ENCODE measurements at places on chromosomes 7 and 10. TPM values are rescaled to one million over a fixed set of nuclear protein-coding genes. Genes with fewer than 3 reads are reported as not detected.

DNA sequence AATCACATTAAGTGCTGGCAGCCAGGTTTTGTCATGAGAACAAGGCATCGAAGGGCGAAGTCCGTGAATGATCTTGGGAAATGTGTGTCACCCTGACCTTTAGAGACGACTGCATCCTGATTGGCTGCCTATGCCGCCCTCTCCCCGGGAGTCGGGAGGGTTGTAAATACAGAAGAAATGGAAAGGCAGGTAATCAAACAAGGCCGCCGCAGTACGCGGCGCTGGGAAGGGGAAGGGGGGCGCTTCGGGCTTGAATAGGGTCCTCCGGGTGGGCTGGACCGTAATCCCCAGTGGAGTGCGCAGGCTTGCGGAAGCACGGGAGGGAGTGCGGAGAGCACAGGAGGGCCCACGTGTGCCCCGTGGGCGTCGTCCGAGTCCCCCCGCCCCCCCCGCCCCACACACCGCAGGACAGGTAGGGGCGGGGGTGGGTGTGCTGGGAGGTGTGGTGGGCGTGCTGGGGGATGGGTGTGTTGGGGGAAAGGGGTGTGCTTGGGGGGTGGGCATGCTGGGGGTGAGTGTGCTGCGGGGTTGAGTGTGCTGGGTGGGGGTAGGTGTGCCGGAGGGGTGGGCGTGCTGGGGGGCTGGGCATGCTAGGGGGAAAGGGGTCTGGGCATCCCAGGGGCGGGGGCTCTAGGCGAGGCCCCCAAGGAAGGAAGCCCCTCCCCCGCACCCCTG, 169.4 kb downstream of the ARHGAP12 start:
- DNase-seq: peak; percentile 54

GRCh38 chr10:14772399-14772798, 2.3 kb downstream of the FAM107B start:
- no peak for DNase-seq

Gene CALML5
- polyA plus RNA-seq: not detected

DNA sequence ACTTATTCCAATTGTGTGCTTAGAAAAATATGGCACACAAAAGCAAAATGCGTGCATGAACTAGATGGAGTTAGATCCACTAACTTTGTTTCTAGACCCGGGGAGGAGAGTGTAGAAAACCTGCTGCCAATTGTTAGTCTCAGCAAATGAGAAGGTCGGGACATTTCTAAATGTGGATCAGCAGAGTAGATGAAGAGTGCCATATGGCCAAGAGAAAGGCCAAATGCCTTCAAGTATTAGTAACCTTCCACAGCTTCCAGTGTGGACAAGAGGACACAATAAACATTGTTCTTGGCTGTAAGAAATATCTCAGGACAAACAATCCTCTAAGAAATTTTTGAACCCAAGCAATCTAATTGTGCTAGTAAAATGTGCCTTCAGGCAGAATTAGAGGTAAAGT, 690.3 kb downstream of the REEP3 start:
- DNase-seq: no peak

Gene BRAF
- 26.4 TPM for polyA plus RNA-seq

DNA sequence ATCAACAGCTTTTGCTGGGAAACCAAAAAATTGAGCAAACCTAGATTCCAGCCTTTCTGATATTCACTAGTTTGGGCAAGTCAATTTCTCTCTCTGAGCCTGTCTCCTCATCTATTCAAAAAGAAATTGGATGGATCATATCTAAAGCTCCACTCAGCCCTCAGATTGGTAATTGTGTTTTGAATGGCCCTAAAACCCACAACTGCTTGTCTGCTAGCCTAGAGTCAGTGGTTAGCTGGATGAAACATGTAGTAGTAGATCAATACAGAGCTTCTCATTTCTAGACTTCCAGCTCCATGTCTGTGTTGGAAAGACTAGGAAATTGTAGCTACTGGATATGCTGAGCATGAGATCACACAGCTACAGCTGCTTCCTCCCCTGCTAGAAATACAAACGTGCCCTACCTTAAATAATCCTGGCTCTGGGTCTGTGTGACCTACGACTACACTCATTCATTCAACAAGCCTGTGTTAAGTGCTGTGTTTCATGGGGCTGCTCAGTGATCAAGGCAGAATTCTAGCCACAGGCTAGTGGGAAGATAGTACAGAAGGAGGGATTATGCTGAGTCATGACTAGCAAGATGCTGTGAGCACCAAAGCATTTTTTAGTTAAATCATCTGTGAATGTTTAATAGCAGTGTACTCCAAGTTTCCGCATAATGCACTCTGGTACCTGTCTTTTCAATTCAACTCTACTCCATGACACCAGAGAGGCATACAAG, 15.7 kb downstream of the DNTT start:
- no peak for DNase-seq

GRCh38 chr10:88926566-88927415, 25.8 kb downstream of the ACTA2 start:
- no peak for DNase-seq

DNA sequence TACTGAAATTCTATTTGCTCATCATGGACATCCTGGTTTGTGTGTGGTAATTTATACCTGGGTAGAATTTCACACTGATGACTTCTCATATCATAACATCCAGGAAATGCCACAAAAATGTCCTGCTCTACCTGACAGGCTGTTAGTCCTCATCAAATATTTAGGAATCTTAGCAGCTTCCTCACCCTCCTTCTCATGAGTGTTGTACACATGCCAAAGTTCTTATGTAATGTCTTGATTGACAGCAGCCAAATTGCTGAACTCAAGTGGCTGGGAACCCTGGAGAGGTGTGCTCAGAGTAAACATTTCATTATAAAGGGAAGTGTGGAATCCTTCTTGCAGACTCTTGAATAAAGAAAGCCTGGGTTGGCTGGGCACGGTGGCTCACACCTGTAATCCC, 8.9 kb downstream of the EEPD1 start:
- no peak for DNase-seq

Gene CFAP69
- polyA plus RNA-seq: 19.1 TPM

GRCh38 chr10:72096115-72097000, 8.0 kb upstream of the SPOCK2 start:
- no peak for DNase-seq

- no peak for DNase-seq
Measured at GRCh38 chr7:105672801-105673200, 91.5 kb upstream of the EFCAB10 start.

Gene CSTF2T
- polyA plus RNA-seq: 37.5 TPM

DNA sequence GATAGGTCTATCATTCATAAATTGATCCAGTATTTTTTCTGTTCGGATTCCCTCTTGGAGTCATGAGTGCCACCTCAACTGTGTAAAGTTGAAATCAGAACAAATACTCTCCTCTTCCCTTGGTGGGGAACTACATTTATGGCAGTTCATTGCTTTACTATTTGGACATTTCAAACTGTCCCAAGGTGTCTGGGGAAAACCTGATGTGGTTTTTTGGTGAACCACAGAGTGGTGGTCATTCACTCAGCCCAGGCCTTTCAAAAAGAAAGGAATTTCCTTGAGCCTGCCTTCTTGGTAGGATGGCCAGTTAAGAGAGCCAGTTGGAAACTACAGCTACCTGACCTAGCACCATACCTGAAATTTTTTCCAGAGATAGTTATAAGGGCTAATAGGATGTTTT, 59.0 kb downstream of the ABCB1 start:
- DNase-seq: no peak

GRCh38 chr10:7298495-7298894, 112.3 kb downstream of the SFMBT2 start:
- no peak for DNase-seq

DNA sequence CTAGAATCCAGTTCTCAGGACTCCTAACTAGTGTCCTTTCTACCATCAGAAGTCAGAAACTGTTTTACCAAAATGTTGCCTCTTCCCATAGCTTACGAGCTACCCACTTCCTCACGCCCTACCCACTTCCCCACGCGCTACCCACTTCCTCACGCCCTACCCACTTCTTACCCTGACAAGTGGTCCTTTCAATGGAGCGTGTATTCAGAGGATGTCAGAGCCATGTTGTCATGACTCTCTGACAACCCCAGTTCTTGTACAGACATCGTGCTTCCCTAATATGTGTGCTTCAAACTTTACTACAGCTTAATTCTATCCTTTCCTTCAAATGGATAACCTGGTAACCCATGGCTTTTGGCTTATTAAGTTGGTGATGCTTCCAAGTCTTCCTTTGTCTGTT, 84.8 kb upstream of the PHF14 start:
- no peak for DNase-seq

DNA sequence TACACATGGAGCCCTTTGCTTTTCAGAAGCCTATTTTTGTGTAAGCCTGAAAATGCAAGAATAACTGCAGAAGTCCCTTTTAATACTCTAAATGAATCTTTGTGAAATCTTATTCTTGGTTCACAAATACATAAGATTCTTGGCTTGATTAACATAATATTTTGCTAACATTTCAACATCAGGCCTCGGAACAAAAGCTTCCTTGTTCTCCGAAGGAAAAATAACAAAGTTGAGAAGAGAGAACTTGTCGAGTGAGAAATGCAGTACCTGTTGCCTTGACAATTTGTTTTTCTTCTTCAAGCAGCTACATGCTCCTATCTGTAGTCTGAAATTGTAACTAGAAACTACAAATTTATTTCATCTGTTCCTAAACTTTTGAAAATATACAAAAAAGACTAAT, 8.5 kb downstream of the NT5C2 start:
- DNase-seq: no peak

Gene TNPO3
- 45.1 TPM for polyA plus RNA-seq

GRCh38 chr10:84343831-84344230, 15.4 kb downstream of the CCSER2 start:
- no peak for DNase-seq

GRCh38 chr7:107080099-107080505, 35.6 kb downstream of the PRKAR2B start:
- no peak for DNase-seq

Gene TEX36
- not detected for polyA plus RNA-seq

Measured in renal cortex interstitium (tissue), 15 donors.